ENCODE measurements at places on chromosomes 3 and 15.

GRCh38 chr15:50107157-50107556 lies 11.9 kb downstream of the ATP8B4 start:
- no peak for DNase-seq

DNA sequence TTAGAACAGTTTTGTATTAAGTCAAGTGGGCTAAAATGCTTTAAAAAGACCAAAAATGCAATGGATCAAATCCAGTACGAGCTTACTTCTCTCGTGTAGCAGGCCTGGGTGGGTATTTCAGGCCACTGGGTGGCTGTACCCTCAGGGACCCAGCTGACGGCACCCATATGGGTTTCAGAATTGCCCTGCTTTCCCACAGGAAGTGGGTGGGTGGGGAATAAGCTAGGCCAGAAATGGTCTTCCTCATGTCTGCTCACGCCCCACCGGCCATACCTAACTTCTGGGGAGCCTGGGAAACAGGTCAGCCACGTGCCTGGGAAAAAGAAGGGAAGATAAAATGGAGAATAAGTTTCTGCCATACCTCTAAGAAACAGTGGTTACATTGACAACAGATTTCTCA lies 20.3 kb downstream of the GPR160 start:
- no peak for DNase-seq

- DNase-seq, result no peak
Measured at GRCh38 chr3:78798266-78798832, 969.4 kb downstream of the ROBO1 start.

DNA sequence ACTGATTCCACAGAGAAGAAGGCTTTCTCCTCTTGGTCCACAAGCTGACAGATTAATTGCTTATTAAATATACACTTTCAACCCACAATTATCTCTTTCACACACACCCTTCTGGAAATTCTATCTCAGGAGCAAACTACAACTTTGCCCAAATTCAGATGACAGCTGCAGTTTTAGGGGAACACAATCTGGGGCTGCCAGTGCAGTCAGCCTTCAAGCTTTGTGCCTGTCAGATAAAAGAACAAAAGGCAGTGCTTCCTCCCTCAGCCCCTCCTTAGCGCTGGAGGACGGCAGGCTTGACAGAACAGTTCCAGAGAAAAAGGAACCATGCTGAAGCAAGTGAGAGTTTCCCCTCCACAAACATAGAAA lies 99.6 kb downstream of the TMCC1 start:
- no peak for DNase-seq

DNA sequence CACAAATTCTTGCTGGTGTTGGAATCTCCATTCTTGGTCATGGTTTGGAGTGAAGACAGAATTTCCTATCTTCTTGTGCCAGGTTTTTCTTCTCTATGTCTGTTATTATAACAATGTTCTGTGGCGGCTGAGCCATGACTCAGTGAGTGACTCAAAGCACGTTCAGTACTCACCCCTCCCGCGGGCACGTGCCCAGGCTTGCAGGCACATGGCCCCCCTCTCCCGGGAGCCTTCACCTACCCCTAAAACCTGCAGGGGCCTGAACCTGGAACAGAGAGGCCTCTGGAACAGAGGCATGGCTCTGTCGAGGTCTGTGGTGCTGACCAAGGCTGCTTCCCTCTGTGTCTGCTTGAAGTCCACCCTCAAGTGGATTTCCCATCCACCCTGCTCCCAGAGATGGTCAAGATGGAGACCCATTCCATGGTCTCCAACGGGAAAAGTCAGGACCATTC lies 27.6 kb downstream of the PLXNB1 start:
- DNase-seq, result no peak

DNA sequence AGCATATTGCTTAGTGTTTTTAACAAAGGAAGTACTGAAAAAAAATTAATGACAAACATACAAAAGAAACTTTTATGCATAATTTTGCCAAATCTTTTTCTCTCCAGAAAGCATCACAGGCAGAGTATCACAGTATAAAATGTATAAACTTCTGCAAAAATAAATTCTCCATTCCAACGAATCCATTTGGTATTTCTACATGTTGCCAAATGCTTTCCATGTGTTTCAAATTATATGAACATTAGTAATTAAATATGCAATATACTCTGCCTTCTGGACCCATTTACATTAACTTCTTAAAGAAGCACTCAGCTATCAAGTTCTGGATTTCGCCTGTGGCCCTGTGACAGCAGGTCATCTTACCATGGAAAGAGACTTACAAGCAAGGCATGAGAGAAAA lies 189.1 kb upstream of the ALCAM start:
- DNase-seq, result no peak

DNA sequence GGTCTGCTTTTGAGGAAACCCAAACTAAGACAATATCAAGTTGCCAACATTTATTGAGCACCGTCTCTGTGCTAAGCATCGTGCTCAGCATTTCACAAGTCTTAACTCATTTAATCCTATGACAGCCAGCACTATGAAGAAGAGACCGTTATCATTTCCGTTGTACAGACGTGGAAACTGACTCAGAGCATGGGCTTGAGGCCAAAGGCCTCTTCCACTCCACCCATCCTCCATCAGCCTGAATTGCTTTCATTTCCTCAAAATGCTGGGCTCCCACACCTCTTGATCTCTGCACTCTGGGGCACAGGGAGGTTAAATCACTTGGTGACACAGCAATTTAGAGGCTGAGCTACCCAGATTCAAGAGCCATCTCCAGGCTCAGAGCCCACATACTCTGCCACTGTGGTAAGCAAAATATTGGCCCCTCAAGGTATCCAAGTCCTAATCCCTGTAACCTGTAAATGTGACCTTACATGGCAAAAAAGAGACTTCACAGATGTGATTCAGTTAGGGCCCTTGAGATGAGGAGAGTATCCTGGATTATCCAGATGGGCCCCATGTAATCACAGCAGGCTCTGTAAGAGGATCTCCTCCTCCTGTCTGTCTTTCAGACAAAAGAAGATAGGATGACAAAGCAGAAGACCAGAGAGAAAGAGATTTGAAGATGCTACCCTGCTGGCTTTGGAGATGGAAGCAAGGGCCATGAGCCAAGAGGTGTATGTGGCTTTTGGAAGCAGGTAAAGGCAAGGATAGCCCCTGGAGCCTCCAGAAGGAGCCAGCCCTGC lies 24.3 kb upstream of the FLNB start:
- DNase-seq, result peak; percentile 36

DNA sequence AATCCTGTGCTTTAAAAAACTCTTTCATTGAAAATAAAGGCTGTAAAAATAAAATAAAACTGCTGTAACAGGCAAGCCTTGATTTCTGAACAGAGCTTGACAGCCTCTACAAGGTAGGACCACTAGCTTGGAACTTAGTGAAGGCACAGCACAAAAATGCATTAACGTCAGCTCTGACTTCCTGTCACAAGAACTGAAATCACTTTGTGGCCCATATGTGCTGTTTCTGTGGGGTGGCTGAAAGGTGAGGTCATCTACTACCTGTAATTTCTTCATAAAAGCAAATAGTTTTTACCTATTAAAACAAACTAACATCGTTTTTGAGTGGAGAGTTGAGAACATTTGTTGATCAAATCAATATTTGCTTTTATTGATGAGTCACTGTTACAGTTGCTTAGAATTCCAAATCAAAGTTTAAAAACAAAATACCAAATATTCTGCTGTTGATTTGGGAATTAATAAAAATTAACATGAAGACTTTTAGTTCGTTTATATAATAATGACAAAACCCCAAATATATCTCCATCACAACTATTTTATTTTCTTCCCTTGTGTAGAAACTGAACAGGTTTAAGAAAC lies 1034.1 kb downstream of the MCTP2 start:
- no peak for DNase-seq

GRCh38 chr3:177465257-177465642 lies 268.0 kb upstream of the TBL1XR1 start:
- DNase-seq, result no peak

DNA sequence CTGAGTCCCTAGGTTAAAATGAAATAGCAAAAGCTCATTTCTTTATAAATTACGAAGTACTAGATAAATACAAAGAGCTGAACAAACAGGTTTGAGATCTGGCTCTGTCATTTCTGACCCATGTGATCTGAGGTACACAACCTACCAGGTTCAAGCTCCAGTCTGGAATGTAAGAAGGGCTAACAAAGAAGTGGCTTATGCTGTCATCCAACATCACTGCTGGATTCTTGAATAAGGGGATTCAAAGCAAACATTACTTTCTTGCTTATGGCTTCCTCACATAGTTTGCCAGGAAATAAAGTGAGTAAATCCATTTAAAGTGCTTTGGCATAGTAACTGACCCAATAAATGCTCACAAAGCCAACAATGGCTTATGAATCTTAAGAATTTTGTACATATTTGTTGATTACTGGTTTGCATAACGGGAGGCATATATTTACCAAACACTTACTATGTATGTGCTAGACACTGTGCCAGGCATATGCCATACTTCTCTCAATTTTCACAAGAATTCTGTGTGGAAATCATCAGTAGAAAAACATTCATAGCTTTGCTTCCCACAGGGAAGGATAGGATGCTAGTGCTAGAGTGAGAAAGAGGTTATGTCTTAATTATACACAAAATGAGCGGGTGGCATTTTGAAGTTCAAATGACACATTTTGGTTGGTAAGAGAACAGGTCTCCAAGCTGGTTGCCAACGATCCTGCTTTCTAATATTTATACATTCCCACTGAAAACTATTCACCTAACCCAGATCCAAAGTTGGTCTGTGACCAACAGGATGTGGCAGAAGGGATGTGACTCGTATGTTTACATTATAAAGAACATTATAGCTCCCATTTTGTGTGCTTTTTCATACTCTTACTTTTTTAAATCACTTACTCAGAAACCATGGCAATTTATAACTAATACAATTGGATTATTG lies 38.7 kb upstream of the CSPG5 start:
- DNase-seq, result no peak
